ENCODE measurements at places on chromosomes 2 and 18. TPM values are rescaled to one million over a fixed set of nuclear protein-coding genes. Genes with fewer than 3 reads are reported as not detected.

The STPG4 gene
- 0.23 TPM for total RNA-seq

The SOX11 gene
- total RNA-seq, result not detected

The COLEC11 gene
- total RNA-seq, result 0.37 TPM

The TACR1 gene
- total RNA-seq, result not detected

The ACTR3 gene
- total RNA-seq, result 583 TPM

The NR4A2 gene
- 23.0 TPM for total RNA-seq

The FLACC1 gene
- 0.72 TPM for total RNA-seq

The WNT10A gene
- total RNA-seq, result 5.4 TPM

The ODC1 gene
- total RNA-seq, result 158 TPM

The CBLN2 gene
- not detected for total RNA-seq

The CYBRD1 gene
- 0.74 TPM for total RNA-seq

The TTN gene
- 1.6 TPM for total RNA-seq

The RAB1A gene
- 77.1 TPM for total RNA-seq

The CNGA3 gene
- not detected for total RNA-seq

The TEX51 gene
- total RNA-seq, result not detected

The CPO gene
- not detected for total RNA-seq

The DNAJC5G gene
- total RNA-seq, result not detected

The ARHGEF33 gene
- total RNA-seq, result 0.39 TPM

The ATP6V1B1 gene
- total RNA-seq, result not detected

All from activated CD4-positive, alpha-beta T cell treated with anti-CD3 and anti-CD28 coated beads for 36 hours (primary cell).